ENCODE measurements at places on chromosomes 7 and 10. TPM values are rescaled to one million over a fixed set of nuclear protein-coding genes. Genes with fewer than 3 reads are reported as not detected.

The NUTM2D gene
- 10.5 TPM for total RNA-seq

DNA sequence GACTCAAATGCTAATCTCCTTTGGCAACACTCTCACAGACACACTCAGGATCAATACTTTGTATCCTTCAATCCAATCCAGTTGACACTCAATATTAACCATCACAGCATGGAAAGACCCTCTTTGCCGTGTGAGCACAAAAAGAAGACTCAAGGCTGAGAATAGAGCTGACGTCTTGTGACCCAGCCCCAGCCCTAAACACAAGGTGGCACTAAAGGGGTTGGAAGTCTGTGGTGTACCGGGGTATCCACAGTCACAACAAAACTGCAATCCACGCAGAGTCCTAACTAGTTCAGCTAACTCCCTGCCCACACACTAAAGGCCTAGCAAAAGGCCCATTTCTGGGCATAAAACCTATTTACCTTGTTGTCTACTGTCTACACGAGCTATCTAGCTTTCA lies 200.1 kb downstream of the ACTR3B start:
- no peaks in the 10 kb centered on the region for H3K36me3 ChIP-seq
- no peak overlapping the region for H3K27ac ChIP-seq
- no peak overlapping the region for H3K4me3 ChIP-seq
- H3K27me3 ChIP-seq = no peaks in the 10 kb centered on the region
- H3K4me1 ChIP-seq = no peaks in the 10 kb centered on the region

The GPR141 gene
- total RNA-seq = 0.51 TPM

DNA sequence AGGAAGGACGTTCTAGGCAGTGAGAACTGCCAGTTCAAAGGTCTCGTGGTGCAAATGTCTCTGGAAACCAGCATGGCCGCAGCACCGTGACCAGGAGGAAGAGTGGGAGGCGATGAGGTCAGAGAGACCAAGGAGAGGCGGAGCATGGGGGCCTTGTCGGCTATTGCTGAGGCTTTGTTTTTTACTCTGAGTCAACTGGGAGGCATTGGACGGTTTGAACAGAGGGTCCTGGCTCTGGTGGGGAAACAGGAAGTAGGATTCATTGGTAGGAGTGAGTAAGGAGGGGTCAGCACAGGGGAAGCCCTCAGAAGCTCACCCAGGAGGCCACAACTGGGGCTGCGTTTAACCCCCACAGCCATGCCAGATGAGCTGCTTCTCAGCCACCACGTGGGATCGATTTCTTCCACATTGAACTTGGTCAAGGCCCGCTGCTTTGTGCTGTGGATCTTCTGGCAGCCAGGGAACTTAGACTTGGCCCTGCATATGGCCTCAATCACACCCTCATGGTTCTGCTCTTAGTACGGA lies 22.2 kb upstream of the SH2B2 start:
- no peak for DNase-seq
- no peaks in the 10 kb centered on the region for H3K4me1 ChIP-seq
- H3K4me3 ChIP-seq = no peak overlapping the region
- no peak overlapping the region for H3K27ac ChIP-seq
- H3K36me3 ChIP-seq = no peaks in the 10 kb centered on the region
- H3K27me3 ChIP-seq = no peaks in the 10 kb centered on the region

The SPDYE9 gene
- not detected for total RNA-seq

- H3K27ac ChIP-seq = no peak overlapping the region
- H3K4me1 ChIP-seq = no peaks in the 10 kb centered on the region
- DNase-seq = peak; percentile 95
- peaks cover 67% of the 10 kb centered on the region for H3K27me3 ChIP-seq
Measured at GRCh38 chr10:81873932-81874816, 820 bp upstream of the NRG3 start.

DNA sequence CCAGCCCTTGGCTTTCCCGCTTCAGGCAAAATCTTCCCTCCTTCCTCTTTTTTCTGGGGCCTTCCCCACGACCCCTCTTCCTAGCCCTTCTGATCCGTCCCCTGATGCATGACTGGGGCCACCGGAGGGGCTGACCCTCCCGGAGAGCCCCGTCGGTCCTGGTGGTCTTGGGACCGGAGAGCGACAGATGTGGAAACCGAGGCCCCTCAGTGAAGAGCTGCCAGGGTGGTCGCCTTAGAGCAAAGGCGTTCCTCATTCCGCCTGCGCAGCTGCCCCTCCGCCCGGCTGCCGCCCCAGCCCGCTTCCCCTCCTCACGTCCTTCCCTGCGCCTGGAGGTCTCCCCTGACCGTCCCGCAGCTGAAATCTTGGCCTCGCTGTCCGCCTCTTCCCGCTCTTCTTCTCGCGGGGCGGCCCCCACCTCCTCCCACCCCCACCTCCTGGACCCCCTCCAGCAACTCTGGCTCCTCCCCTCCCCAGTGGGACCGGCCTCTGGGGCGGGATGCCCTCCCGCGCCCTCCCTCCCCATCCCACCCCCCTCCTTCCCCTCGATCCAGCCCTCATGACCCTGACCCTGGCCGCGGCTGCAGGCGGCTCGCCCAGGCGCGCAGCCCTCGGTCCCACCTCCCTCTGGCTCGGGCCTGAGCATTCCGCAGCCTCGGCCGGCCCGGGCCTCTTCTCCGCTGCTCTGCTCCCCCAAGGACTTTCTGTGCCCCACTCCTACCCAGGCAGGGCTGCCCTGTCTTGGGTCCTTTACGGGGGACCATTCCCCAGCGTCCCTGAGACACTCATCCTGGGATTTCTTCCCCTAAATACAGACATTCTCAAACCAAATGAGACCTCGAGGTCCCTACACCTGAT lies at the start of gene RARRES2:
TSS of gene RARRES2 (minus strand) at position 367 of the 858 bp plus-strand sequence. CDS start 1,020 bp downstream, outside the sequence.
- H3K27ac ChIP-seq = no peak within 1 kb of the TSS
- peak within 1 kb of the TSS; percentile 0 for H3K4me3 ChIP-seq
- H3K27me3 ChIP-seq = peaks cover 42% of the 10 kb centered on the region
- peak; percentile 47 for DNase-seq

DNA sequence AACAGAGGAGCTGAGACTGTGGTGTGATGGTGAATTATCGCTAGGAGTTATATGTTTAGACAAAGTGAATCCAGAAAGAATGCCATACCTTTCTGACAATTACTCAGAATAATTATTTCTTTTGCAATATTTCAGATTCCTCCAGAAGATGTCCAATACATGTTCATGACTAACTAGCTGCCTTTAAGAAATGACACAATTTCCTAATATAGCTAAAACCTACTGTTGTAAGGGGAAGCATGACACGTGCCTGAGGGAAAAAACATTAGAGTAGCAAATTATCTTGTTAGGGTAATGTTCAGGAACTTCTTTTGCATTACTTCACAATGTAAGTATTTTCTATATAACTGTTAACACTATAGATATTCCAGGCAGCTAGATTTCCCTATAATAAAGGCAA lies 150.3 kb downstream of the COL28A1 start:
- H3K27ac ChIP-seq = no peak overlapping the region
- H3K4me3 ChIP-seq = no peak overlapping the region
- no peaks in the 10 kb centered on the region for H3K4me1 ChIP-seq
- DNase-seq = no peak

The GIMAP6 gene
- 0.09 TPM for total RNA-seq

DNA sequence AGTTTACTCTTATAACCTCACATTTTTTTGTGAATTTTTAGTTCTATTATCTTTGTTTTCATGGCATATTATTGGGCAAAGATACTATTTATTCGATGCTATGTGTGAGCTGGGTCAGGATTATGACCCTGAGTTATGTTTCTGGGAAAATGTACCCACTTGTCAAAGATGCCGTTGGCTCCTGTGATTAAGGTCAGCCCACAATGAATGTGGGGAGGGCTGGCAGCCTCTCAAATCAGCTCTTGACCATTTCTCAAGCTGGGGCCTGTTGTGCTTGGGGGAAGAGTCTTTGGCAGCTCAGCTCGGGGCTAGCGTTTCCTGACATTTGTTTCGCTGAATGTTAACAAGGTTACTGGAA lies 97.5 kb downstream of the TCF7L2 start:
- peak overlapping the region; percentile 61 for H3K27ac ChIP-seq
- H3K36me3 ChIP-seq = no peaks in the 10 kb centered on the region
- no peak for DNase-seq
- peaks cover 18% of the 10 kb centered on the region for H3K4me1 ChIP-seq
- no peaks in the 10 kb centered on the region for H3K27me3 ChIP-seq

DNA sequence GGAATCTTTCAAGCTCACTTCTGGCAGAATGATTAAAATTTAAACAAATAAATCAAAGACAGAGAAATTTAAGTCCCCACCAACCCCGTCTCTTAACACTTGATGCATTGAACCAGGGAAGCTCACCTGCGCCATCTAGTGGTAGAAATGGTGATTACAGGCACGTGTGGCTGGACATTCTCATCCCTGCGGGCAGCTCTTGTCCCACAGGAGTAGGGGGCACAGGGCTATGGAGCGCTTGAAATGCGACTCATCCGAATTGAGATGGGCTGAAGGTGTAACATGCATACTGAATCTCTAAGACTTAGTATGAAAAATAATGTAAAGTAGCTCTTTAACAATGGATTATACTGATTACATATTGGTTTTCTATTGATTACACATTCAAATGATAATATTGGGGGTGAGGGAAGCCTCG lies 24.8 kb upstream of the SLIT1 start:
- no peaks in the 10 kb centered on the region for H3K4me1 ChIP-seq
- H3K4me3 ChIP-seq = no peak overlapping the region
- H3K36me3 ChIP-seq = no peaks in the 10 kb centered on the region
- no peaks in the 10 kb centered on the region for H3K27me3 ChIP-seq

The GIMAP4 gene
- 0.24 TPM for total RNA-seq
